ENCODE measurements at places on chromosomes 2 and 18. TPM values are rescaled to one million over a fixed set of nuclear protein-coding genes. Genes with fewer than 3 reads are reported as not detected.

GRCh38 chr2:209340522-209340921 lies 83.3 kb upstream of the MAP2 start:
- DNase-seq: peak; percentile 47

GRCh38 chr2:201084863-201085262 lies 13.1 kb downstream of the NDUFB3 start:
- DNase-seq: no peak

DNA sequence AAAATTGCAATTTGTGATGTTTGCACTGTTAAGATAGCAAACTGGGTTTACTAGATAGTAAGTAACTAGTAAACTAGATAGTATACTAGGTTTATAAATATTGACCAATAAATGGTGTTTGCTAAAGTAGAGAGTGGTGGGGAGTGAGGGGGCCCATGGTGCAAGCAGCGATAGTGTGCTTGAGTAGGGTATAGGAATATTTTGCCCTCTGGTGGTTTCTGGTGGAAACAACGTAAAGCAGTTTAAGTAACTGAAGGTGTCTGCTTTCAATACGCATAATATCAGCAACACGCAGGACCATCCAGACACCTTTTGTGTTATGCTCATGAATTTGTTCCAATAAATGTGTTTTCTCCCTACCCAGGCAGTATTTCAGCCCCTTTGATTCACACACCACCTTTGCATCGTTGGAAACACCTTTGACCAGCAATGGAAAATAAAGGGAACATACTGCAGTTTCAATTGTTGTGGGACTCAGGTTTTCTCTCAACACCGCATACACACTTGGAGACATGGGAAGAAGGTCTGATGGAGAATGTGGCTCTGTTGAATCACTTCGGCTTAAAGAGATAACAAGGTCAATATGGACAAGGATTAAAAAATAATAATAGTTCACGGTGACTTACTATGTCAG lies 16.7 kb upstream of the STAT1 start:
- peak; percentile 64 for DNase-seq

The SCYGR2 gene
- not detected for total RNA-seq

- DNase-seq: no peak
Observed at GRCh38 chr18:47605093-47605492, 325.4 kb downstream of the SMAD2 start.

The CCDC141 gene
- total RNA-seq: 0.40 TPM

DNA sequence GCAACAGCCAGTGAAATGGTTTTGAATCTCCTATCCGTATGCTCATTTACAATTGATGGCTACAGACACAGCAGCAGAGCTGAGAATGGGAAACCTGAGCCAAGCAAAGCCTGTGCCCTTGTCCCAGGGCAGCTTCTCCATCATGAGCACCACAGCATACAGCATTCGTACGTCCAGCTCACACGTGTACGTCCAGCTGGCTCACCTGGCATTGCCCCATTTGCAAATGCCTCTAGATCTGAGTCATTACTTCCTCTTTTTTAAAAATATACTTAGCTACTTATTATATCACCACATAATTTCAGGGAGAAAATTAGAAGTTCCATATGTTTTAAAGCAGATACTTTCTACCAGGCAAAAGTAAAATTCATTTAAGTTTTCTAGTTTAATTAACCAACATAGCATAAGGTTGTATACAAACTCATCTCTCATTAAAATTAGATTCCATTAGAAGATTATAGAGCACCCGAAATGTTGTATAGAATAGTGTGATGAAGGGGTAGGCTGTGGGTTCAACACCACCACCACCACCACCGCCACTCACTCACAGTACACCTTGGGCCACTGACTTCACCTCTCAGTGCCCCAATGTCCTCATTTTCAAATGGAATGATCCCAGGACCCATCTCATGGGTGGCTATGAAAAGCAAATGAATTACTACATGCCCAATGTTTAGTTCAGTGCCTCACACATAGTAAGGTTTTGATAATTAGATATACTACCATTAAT lies 31.4 kb upstream of the TMEM177 start:
- DNase-seq: peak; percentile 74

DNA sequence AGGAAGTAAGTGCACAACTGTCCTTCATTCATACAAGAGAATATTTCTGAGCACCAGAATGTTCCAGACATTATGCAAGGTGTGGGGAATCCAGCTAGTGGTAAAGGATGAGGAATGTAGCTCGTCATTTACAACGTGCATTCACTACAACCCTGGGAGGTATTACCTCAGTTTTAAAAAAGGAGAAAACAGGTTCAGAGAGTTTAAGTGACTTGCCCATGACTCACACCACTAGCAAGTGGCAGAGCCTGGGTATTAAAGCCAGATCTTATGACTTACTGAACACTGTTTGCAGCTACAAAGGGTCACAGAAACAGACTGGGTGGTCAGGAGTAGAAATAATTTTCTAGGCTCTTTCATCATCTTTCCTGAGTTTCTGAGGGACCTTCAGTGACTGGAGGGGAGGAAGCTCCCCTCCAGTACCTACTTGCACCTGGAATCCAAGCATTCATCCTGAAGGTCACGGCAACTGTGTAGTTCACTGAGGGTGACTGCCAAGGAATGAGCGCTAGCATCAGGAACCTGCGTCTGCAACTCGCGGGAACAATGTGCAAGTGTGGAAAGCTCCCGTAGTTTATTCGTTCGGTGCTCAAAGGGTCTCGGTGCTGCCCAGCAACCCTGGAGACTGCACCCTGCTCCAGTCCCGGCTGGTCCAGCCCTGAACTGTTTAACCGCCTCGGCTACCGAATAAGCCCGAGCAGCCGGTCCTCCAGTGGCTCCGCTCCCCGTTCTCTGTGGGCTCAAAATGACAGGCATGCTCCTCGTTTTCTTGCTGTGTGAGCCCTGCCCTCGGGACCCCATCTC lies 647 bp downstream of the CCDC121 start:
- DNase-seq: peak; percentile 94

- no peak for DNase-seq
Observed at GRCh38 chr2:33091541-33092123, 144.9 kb downstream of the LTBP1 start.

All from PC-3 (cell line).